ENCODE measurements at places on chromosomes 7 and 10. TPM values are rescaled to one million over a fixed set of nuclear protein-coding genes. Genes with fewer than 3 reads are reported as not detected.

TBXAS1 gene
- polyA plus RNA-seq: 5.9 TPM

UPK3B gene
- 16.7 TPM for polyA plus RNA-seq

C10orf62 gene
- polyA plus RNA-seq: 0.10 TPM

MYO3A gene
- polyA plus RNA-seq: 0.95 TPM

TRIM50 gene
- 0.02 TPM for polyA plus RNA-seq

BTBD16 gene
- polyA plus RNA-seq: 0.04 TPM

HOXA1 gene
- 2.1 TPM for polyA plus RNA-seq

ECHDC3 gene
- 36.5 TPM for polyA plus RNA-seq

GIMAP8 gene
- polyA plus RNA-seq: 1.9 TPM

ZKSCAN1 gene
- polyA plus RNA-seq: 10.5 TPM

CYP3A5 gene
- polyA plus RNA-seq: 16.1 TPM

ADAP1 gene
- polyA plus RNA-seq: 25.7 TPM

UBTD1 gene
- polyA plus RNA-seq: 5.8 TPM

AGR3 gene
- not detected for polyA plus RNA-seq

MEIG1 gene
- polyA plus RNA-seq: not detected

GDF10 gene
- polyA plus RNA-seq: 0.33 TPM
